ENCODE measurements at places on chromosomes 1 and 21.

DNA sequence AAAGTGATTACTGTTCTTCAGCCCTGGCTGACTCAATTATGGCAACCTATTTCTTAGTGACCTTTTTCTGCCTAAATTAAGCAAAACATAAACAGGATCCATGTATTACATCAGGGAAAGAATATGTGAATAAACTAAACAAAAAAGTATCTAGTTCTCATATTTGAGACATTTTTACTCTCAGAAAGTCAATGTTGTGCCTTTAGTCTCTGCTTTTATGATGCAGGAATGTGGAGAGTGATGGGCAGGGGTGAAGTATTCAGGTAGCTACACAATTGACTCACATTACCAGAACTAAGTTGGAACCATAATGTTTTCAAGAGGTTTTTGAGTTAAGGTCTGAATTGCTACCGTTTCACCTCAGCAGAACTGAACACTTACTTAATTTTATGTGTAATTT is 462.7 kb upstream of the CXADR start:
- DNase-seq, result no peak

GRCh38 chr1:82880506-82880905 is 1079.8 kb downstream of the ADGRL2 start:
- DNase-seq, result no peak

- no peak for DNase-seq
These were observed 31.8 kb downstream of the ZNF644 start for GRCh38 chr1:90989990-90990389.

DNA sequence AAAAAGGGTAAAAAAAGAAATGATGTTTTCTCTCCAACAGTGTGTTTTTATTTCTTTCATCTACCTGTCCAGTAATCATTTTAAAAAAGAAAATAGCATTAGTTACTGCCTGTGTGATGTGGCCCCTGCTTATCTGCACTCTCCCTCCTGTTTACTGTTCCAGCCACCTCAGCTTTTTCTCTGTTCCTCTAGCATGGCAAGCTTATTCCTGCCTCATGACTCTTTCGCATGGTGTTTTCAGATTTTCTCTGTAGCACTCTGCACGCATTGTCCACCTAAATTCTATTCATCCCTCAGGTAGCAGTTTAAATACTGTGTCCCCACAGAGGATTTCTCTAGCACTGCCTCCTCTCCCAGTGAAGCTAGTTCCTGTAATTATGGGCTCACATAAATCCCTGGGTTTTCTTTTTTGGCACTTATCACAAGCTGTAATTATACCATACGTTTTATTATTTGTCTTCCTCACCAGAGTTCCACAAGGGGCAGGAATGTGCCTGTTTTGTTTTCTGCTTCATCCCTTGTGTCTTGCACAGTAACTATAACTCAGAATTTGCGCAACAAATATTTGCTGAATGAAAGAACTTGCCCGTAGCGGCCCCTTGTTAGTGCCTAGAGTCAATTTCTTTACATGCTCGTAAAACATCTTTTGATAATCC is 51.4 kb upstream of the LRIG2 start:
- DNase-seq, result no peak

DNA sequence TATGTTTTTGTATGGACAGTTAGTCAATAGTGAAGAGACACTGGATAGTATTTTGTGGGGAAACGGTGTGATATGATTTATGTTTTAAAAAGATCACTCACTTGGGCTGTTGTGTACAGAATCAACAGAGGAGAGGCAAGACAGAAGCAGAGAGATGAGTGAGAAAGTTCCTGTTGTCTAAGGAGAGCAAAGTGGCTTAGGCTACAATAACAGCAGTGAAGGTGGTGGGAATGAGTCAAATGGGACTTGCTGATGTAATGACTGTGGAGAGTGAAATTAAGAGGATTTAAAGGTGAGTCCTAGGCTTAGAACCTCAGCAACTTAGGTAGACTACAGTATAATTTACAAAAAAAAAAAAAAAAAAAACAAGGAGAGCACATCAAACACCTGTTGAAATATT is 169.2 kb upstream of the HP1BP3 start:
- DNase-seq, result no peak

Data from stimulated activated CD4-positive, alpha-beta T cell treated with anti-CD3 and anti-CD28 coated beads, TNF-alpha, amount 100 ng/mL, for 1 hour (primary cell).